ENCODE measurements at places on chromosomes 3 and 15. TPM values are rescaled to one million over a fixed set of nuclear protein-coding genes. Genes with fewer than 3 reads are reported as not detected.

Gene C15orf40
- 28.3 TPM for total RNA-seq

Gene SLC6A1
- total RNA-seq = not detected

Gene SKOR1
- 0.19 TPM for total RNA-seq

Gene TIGIT
- total RNA-seq = 129 TPM

Gene STRA6
- total RNA-seq = 1.3 TPM

Gene KIF15
- 48.7 TPM for total RNA-seq

Gene PCSK6
- 0.44 TPM for total RNA-seq

Gene IMP3
- 109 TPM for total RNA-seq

Gene SEC62
- 47.7 TPM for total RNA-seq

GRCh38 chr3:127753898-127754410, 68.4 kb downstream of the MGLL start:
- peaks cover 19% of the 10 kb centered on the region for H3K27me3 ChIP-seq
- peaks cover 33% of the 10 kb centered on the region for H3K4me1 ChIP-seq
- H3K27ac ChIP-seq = no peak overlapping the region
- H3K36me3 ChIP-seq = no peaks in the 10 kb centered on the region
- no peak for DNase-seq

- H3K4me1 ChIP-seq = no peaks in the 10 kb centered on the region
- no peaks in the 10 kb centered on the region for H3K27me3 ChIP-seq
- H3K27ac ChIP-seq = no peak overlapping the region
Observed at GRCh38 chr3:55641964-55642363, 154.9 kb upstream of the WNT5A start.

DNA sequence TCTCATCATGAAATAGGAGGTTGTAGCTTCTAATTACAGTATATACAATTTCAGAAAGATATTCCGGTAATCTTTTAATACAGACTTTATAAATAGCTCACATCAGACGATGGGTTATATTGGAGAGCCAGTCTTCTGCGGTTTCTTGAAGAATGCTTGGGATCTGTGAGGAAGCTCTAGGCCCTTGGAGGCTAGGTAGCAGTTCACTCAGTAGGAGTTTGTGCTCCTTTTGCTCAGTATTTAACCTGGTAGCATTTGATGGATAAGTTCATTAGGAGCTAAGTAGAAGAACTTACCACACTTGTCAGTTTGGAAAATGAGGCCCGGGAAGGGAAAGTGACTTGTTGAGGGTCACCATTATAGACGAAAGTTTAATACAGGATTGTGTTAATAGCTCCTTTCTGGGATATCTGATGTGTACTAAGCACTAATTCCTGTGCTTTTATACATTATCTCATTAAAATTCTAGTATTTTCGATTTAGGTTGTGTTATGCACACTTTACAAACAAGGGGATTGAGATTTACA, 2.8 kb downstream of the FNDC3B start:
- no peak overlapping the region for H3K27ac ChIP-seq
- no peak for DNase-seq
- H3K27me3 ChIP-seq = no peaks in the 10 kb centered on the region
- H3K4me3 ChIP-seq = no peak overlapping the region

DNA sequence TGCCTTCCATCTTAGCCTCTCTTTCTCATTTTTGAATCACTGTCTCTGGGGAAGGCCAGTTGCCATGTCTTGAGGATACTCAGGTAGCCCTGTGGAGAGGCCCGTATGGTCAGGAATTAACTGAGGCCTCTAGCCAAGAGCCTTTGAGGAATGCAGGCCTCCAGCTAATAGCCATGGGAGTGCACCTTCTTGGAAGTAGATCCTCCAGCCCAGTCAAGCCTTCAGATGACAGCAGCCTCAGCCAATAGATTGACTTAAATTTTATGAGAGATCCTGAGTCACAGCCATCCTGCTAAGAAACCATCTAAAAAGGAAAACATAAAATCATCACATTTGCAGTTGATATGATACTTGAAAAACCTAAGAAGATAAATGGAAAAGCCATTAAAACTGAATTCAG, 112.5 kb upstream of the BNIP2 start:
- DNase-seq = no peak
- H3K4me1 ChIP-seq = peaks cover 58% of the 10 kb centered on the region
- H3K27ac ChIP-seq = no peak overlapping the region
- H3K4me3 ChIP-seq = no peak overlapping the region

DNA sequence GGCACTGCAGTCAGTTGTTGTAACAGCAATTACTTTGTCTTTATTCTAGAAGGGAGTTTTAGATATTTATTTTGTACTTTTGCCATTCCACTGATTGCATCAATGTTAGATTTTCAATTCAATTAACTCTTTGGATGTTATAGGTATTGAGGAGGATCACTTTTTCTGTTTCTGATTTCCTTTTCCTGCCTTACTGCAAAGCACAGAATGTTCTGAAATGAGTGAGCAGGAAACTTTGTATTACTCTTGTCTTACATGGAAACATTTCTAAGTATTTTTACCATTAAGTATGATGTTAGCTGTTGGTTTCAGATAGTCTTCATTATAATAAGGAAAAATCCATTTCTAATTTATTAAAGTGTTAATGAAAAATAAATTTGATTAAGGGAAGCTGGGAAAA, 80.5 kb downstream of the OSBPL10 start:
- H3K27me3 ChIP-seq = no peaks in the 10 kb centered on the region
- H3K4me1 ChIP-seq = peaks cover 38% of the 10 kb centered on the region

DNA sequence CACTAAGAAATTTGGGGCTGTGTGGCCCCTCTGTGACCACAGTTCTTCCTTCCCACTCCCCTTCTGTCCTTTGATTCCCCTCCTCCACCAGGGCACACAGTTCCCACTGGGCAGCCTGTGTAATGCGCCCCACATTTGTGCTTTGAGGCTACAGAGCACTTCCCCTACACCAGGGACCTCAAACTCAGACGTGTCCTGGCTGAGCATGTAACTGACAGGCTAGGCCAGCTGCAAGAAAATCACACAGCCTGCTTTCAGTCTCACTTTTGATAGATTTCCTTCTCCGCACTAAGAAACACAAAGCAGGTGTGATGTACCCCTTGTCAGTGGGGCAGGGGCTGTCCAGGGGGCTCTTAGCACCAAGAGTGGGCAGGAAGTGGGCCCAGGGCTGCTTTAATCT, 29.6 kb downstream of the PRKCD start:
- H3K27ac ChIP-seq = no peak overlapping the region
- peaks cover 7% of the 10 kb centered on the region for H3K36me3 ChIP-seq
- DNase-seq = no peak
- H3K4me1 ChIP-seq = peaks cover 10% of the 10 kb centered on the region
- H3K27me3 ChIP-seq = no peaks in the 10 kb centered on the region

DNA sequence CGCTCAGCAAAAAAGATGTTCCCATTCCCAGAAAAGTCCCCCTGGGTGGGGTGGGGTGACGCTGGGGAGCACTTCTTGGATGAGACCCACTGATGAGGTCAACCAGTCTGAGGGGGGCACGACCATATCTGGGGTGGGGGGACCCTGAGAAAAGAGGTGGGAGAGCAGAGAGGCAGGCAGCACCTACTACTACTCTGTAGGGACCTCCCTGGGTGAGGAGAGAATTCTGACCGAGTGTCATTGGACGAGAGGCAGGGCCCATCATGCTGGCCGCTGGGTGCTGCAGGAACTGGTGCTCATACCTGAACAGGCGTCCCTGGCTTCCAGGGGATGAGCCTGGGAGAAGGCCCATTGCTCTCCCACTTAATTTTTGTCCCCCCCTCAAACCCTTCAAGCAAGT, 158.8 kb downstream of the KLF13 start:
- H3K36me3 ChIP-seq = peaks cover 10% of the 10 kb centered on the region
- peak; percentile 38 for DNase-seq
- peak overlapping the region; percentile 76 for H3K4me3 ChIP-seq
- peaks cover 83% of the 10 kb centered on the region for H3K4me1 ChIP-seq
- peak overlapping the region; percentile 25 for H3K27ac ChIP-seq

DNA sequence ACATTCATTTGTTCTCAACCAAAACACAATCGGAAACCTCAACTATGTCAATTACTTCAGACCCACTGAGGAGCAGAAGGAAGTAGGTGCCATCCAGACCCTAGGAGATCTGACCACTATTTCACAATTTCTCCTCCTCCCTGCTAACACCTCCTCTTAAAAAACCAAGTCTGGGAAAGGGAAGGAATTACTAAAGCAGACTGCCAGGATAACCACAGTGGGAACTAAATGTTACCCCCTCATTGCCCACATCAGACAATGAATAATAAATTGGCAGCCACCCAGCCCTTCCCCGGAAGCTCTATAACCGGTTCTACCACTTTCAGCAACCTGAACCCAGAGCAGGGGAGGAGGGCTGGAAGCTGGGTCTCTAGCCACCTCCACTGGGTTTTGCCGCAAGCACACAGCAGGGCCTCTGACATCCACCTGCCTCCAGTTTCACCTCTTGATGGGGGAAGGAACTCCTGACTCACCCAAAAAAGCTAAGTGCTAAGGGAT, 17.6 kb downstream of the C15orf62 start:
- H3K27me3 ChIP-seq = no peaks in the 10 kb centered on the region
- H3K4me3 ChIP-seq = no peak overlapping the region
- H3K27ac ChIP-seq = peak overlapping the region; percentile 76

GRCh38 chr3:64158334-64158733, 66.9 kb downstream of the PRICKLE2 start:
- H3K27me3 ChIP-seq = peaks cover 10% of the 10 kb centered on the region
- H3K4me1 ChIP-seq = no peaks in the 10 kb centered on the region
- no peak for DNase-seq

DNA sequence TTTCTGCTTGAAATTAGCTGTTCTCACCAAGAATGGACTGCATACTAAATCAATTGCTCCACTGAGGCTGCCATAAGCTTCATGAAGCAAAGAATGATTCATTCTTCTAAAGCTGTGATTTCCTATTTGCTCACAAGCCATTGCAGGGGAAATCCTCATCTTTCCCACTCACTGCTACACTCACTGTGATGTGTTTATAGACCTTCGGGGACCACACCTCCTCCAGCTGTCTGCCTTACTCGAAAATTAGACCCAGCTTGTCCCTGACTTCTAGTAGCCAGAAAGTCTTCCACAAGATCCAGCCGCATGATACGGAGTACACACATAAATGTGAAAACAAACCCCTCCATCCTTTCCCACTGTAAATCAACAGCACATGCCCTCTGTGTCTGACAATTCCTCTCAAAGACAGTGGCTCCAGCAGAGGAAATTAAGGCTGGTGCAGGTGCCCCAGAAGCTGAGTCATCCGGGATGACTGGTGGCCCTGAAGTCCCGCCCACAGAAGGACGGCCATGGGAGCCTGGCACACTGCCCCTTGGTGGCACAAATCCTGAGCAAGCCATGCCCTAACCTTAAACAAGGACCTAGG, 172.0 kb downstream of the STT3B start:
- H3K36me3 ChIP-seq = no peaks in the 10 kb centered on the region
- H3K4me3 ChIP-seq = no peak overlapping the region
- peaks cover 6% of the 10 kb centered on the region for H3K4me1 ChIP-seq
- H3K27ac ChIP-seq = no peak overlapping the region

- no peaks in the 10 kb centered on the region for H3K36me3 ChIP-seq
- no peaks in the 10 kb centered on the region for H3K4me1 ChIP-seq
- no peak overlapping the region for H3K27ac ChIP-seq
- H3K4me3 ChIP-seq = no peak overlapping the region
- H3K27me3 ChIP-seq = peaks cover 12% of the 10 kb centered on the region
- no peak for DNase-seq
Observed at GRCh38 chr3:127406309-127407025, 118.6 kb upstream of the PRR20G start.

DNA sequence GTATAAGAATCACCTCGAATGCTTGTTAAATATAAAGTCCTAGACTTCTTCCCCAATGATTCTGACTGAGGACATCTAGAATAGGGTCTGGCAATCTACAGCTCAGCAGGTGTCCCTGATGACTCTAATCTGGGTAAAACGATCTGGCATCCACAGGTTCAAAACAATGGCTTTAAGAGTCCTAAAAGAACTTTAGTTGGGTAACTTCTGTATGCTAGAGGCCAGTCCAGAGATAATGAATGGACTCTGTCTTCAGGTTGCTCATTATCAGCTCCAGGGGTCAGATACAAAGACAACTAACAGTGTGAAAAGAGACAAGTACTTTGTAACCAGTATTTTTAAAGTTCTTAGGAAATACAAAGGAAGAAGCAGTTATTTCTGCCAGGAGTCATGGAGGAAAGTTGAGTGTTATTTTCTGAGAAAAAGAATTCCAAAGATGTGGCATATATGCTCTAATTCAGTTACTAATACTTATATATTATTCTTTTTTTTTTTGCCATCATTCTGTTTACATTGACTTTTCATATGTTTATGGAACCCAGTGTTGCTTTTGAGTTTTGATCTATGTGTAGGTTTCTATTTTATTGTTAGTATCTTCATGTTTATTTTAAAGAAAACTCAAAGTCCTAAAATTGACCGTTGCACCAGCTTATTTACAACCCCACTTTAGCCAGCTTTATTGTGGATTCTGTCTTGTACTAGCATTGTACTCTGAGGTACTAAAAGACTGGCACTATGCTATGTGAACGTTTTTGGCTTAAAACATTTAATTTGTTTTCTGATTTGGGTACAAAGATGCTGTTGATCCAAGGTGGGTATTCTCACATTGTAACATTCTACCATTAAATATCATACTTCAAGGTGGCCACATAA, 3.1 kb upstream of the GPR15 start:
- H3K36me3 ChIP-seq = peaks cover 78% of the 10 kb centered on the region
- H3K4me3 ChIP-seq = peak overlapping the region; percentile 62
- DNase-seq = no peak
- H3K27ac ChIP-seq = peak overlapping the region; percentile 88

- no peaks in the 10 kb centered on the region for H3K36me3 ChIP-seq
- no peak for DNase-seq
- H3K4me1 ChIP-seq = no peaks in the 10 kb centered on the region
- H3K27me3 ChIP-seq = no peaks in the 10 kb centered on the region
- H3K27ac ChIP-seq = no peak overlapping the region
Observed at GRCh38 chr15:26841941-26842340, 24.9 kb upstream of the GABRA5 start.

DNA sequence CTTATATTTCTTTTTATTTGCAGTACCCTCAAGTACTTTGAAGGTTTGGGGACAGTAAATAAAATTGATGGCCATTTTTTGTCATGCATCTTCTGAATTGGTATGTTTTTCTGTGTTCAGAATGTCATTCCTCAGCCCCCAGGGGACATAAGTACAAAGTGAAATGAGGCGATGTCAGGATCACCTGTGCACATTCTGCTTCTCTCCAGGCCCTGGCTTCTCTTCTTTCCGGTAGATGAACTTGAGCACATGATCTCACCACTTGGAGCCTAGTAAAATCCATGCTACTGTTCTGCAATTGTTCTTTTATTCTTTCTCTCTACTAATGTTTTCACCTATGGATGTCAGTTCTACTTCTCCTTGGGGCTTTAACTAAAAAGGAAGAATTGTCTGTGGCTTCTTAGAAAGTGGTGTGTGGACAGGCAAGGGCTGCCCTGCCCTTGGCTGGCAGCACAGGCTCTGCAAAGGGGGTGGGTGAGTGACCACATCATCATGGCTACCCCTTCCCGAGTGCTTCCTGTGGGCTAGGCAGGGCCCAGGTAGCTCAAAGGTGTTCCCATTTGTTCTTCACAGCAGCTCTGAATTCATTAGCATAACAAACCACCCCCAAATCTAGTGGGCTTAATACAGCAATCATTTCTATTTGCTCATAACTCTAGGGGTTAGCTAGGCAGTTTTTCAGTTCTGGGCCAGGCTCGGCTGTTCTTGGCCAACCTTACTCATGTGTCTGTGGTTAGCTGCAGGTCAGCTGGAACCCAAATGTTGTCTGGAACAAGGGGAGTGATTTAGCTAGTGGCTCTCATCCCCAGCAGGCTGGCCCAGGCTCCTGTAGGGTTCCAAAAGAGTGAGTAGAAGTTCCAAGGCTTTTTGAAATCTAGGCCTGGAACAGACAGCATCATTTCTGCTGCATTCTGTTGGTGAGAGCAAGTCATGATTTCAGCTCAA, 154.0 kb upstream of the CTDSPL start:
- peaks cover 3% of the 10 kb centered on the region for H3K4me1 ChIP-seq
- H3K4me3 ChIP-seq = no peak overlapping the region
- no peak overlapping the region for H3K27ac ChIP-seq
- peaks cover 15% of the 10 kb centered on the region for H3K27me3 ChIP-seq

GRCh38 chr15:90058308-90058707, 44.0 kb downstream of the IDH2 start:
- no peak overlapping the region for H3K27ac ChIP-seq
- peaks cover 28% of the 10 kb centered on the region for H3K4me1 ChIP-seq
- H3K36me3 ChIP-seq = no peaks in the 10 kb centered on the region
